ENCODE measurements at places on chromosomes 6 and 20. TPM values are rescaled to one million over a fixed set of nuclear protein-coding genes. Genes with fewer than 3 reads are reported as not detected.
A peak's percentile ranks its signal among the peaks of the same experiment; 100 is the strongest.

Gene ZC3H12D
- 0.06 TPM for total RNA-seq

Gene NKAPL
- not detected for total RNA-seq

Gene HSPA1L
- total RNA-seq = 0.71 TPM

Gene SHLD1
- total RNA-seq = 2.5 TPM

Gene LY6G5C
- total RNA-seq = 3.2 TPM

Gene ETV7
- 0.17 TPM for total RNA-seq

Gene VIP
- 0.06 TPM for total RNA-seq

Gene SRXN1
- 54.3 TPM for total RNA-seq

Gene BANF2
- not detected for total RNA-seq

DNA sequence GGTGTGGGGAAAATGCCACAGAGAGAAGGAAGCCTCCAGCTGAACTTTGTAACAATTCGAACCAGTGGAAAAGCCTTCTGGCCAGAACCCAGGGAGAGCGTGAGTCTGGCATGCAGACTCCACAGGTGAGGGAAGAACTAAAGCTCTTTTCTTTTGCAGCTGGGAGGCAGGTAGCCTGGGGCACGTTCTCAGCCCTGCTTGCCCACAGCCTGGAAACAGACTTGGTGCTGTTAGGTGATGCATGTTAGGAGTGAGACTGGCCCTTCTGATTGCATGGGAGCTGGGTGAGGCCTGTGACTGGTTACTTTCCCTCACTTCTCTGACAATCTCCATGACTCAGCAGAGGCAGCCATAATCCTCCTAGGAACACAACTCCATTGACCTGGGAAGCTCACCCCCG, 34.2 kb downstream of the PROKR2 start:
- DNase-seq = no peak

DNA sequence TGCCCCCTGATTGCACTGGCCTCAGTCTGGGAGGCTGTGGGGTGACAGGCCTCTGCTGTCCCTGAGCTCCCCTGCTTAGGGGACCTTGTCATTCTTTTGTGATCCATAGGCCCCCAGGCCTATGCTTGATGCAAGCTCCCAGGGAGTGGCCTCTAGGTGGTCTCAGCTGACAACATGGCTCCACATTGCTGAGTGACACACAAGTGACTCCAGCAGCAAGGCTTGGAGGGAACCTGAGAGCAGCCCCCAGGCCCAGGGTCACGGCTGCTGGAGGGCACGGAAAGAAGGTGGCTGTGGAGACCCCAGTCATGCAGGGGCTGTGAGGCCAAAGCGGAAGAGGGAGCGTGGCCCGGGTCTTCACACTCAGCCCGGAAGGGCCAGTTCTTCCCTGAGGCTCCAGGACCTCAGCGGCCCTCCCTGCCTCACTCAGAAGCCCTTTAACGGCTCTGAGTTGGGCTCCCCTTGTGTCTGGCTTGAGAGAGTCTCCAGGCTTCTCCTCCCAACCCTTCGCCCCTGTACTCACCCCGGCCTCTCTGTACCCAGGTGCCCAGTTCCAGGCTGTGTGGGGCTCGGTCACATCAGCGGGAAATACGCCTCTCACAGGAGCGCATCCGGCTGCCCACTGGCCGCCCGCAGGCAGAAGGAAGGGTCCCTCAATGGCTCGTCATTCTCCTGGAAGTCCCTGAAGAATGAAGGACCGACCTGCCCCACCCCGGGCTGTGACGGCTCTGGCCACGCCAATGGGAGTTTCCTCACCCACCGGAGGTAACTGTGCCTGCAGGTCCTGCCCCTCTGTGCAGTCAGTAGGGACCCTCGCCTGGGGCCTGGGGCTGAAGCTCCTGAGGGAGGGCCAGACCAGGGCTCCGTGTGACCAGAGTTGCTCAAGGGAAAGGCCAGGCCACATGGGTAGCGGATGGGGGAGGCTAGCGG, 23.7 kb upstream of the PCMTD2 start:
- DNase-seq = no peak

DNA sequence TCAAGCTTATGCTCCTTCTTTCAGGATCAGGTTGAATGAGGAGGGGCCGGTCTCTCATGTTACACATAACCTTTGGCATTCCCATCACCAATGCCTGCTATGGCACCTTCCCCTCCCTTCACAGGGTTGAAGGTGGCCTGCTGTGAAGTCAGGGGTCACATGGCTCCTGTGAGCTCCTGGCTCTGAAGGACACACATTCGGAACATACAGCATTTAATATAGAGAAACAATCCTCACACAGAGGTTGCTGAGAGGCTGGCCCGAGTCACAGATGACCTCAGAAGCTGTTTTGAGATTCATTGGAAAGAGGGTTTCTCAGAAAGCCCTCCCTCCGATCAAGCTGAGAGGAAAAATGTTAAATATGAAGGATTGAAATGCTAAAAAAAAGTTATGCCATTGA, 82.1 kb downstream of the PSMG4 start:
- no peak for DNase-seq

GRCh38 chr6:29675561-29675960, 5.4 kb downstream of the ZFP57 start:
- no peak for DNase-seq

- DNase-seq = no peak
These were observed 27.6 kb downstream of the ZNF311 start for GRCh38 chr6:28977341-28978132.

DNA sequence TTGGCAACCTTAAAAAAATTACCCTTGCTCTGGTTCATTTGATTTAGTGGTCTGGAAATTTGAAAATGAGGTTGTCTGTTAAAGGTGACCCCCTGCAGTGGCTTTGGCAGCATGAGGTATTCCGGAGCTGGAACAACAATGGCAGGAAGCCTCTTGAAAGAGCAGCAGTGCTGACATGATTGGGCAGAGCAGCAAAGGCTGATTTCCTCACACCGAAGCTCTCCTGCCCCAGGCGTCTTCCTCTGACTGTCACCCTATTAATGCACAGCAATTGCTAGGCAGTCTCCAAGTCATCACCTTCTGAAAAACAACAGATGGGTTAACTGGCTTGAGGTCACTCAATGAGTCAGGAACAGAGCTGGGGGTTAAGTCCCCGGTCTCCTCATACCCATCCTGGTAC, 241.8 kb upstream of the MMS22L start:
- peak; percentile 8 for DNase-seq

GRCh38 chr20:50571466-50571865, 61.3 kb downstream of the PTPN1 start:
- no peak for DNase-seq

DNA sequence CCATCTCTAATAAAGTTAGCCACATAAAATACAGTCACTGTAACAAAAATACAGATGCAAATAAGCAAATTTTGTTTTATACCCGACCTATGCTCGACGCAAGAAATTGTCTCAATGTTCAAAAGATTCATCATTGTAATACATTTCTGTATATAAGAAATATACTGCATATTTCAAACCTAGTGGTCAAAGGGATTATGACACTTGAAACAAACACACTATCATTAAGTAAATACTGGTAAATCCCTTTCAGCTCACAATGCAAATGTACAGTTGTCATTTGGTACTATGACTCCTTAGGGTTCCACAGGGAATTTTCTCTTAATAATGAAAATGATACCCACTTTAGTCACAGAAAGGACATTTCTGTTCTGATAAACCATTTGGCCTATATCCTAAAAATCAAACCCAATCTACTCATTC, 2.2 kb downstream of the HIVEP2 start:
- DNase-seq = peak; percentile 57

DNA sequence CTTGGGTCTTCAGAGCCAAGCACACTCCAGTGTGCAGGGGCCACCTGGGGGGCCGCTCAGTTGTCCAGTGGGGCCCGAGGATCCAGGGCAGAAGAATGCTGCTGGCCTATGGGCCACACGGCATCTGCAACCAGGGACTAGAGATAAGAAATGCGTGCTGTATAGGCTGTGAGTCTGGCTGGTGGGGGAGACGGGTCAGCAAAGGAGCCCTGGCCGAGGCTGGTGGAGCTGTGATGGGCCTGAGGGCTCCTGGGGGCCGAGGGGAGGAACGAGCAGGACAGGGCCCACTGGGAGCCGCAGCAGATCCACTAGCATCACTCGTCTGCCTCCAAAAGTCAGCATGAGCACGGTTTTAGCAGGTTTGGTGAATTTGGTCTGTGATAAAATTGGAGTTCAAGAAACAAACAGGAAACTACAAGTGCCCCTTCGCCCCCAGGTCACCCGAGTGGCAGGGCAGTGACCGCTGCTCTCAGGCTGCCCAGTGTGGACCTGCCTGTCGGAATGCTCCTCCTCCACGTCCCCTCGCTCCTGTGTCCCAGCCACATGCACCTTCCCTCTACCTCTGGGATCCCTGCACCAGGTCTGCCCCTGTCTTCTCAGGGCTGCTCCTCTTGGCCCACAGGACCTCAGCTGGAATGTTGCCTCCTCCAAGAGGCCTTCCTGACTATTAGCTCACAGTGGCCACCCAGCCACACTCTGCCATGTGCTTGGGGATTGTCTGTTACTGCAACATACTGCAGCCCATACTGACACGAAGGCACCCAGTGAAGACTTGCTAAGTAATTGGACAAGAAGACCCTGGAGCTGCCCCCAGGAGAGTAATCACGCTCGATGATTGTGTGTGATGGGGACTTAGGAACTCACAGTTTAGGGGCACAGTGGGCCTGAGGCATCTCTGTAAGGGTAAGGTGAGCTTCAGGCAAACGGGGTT, 10.9 kb downstream of the ACSS1 start:
- no peak for DNase-seq

GRCh38 chr20:62080249-62080990, 14.7 kb upstream of the TAF4 start:
- peak; percentile 26 for DNase-seq

- no peak for DNase-seq
These were observed 252.9 kb upstream of the NRSN1 start for GRCh38 chr6:23873161-23873560.

- no peak for DNase-seq
These were observed 366.2 kb downstream of the ZFAND3 start for GRCh38 chr6:38185752-38186151.

- DNase-seq = peak; percentile 67
These were observed 38.8 kb downstream of the SESN1 start for GRCh38 chr6:109055771-109056235.

DNA sequence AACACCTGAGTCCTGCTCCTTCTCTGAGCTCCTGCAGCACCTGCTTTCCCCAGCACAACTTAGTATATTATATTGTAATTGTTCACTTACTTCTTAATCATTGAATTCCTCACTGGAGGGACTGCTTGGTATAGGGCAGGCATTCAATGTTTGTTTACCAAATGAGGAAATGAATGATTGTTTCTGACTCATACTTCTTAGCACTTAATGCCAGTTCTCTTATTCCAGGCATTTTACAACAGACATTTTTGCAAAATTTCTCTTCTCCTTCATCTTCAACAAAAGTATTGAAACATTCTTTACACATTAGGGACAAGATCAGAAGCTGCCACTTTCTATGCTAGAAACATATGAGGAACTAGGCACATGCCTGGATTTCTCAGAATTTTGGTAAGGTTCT, 119.4 kb downstream of the TBX18 start:
- DNase-seq = peak; percentile 63

- peak; percentile 41 for DNase-seq
These were observed 734 bp downstream of the TPBG start for GRCh38 chr6:82364087-82365015.

DNA sequence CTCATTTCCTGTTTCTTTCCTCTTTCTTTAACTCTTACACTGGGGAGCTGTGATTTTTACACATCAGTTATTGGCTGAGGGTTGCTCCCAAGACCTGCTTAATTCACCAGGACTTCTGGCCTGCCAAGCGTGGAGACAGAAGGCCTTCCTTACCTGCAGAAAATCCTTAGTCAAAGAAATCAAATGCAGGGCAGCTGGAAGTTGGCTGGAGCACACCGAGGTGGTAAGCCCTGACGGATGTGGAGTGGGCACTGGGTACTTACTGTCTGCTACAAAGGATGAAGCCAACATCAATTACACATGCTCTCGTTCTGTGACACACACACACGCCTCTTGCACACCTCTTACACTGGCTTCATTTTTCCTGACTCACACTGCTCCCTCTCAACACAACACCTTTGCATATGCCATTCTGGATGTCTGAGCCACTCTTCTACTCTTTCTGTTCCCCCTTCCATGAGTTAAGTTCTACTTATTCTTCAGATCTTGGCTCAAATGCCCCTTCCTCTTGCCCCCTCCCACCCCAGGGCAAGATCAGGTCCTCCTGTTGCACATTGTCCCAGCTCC, 61.6 kb downstream of the TTI1 start:
- DNase-seq = no peak

DNA sequence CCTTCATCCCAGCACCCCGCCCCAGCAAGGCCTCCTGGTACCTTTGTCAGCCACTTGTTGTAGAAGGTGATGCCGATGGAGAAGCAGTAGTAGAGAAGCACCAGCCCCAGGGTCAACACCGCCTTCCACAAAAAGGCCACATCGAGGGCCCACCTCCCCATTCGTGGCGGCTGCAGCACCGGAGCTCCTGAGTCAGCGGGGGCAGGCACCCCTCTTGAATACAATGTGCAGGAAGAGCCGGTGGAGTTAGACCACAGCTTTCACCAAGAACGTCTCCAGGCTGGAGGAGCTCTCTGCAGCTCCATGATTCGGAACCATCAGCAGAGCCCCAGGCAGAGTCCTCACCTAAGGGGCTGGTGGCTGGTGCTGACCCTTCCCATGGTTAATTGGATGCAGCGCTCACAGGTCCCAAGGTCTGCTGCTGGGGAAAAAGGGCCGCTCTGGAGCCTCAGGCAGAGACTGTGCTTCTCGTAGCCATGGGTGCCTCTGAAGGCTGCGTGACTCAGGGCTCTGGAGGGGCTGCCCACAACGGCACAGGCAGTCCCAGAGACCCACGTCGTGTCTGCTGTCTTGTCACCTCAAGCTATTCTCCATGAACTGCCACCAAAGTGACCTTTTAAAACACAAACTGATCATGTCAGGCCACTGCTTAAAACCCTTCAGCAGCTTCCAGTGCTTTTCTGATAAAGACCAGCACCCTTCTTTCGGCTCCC, 47.9 kb downstream of the ELMO2 start:
- no peak for DNase-seq

DNA sequence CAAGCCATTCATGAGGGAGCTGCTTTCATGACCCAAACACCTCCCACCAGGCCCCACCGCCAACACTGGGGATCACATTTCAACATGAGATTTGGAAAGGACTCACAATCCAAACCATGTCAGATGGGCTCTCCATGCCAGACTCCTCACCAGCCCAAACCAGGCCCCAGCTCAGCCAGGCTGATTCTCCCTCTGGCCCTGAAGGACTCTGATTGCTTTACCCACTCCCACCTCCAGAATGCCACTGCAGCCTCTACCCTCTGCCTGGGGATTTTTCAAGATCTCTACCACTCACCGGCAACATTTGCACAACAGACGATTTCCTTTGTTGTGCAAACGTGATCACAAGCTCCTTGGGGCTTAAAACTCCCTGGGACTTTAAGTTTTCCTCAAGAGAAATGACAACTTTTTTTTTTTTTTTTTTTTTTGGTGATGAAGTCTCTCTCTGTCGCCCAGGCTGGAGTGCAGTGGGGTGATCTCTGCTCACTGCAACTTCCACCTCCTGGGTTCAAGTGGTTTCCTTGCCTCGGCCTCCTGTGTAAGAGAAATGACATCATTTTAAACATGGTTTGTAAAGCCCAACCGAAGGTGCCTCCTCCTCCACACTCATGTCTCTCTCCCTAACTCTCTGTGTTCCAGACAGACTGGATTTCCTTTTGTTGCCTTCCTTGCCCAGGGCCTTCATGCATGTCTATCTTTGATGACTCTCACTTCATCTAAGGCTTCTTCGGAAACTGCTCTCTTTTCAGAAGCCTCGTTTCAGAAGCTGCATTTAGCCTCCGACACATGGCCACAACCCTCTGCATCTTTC, 147.0 kb downstream of the CDH26 start:
- no peak for DNase-seq

GRCh38 chr6:170290296-170291128, at the start of gene DLL1:
Gene DLL1, minus strand, starts transcription at chr6:170291078. Its CDS starts 939 bp downstream, at chr6:170290139.
- DNase-seq = peak; percentile 70

Data from LHCN-M2 (cell line).